Cardiac septum (tissue), 1 donor: ENCODE measurements at places on chromosomes 3 and 15.

DNA sequence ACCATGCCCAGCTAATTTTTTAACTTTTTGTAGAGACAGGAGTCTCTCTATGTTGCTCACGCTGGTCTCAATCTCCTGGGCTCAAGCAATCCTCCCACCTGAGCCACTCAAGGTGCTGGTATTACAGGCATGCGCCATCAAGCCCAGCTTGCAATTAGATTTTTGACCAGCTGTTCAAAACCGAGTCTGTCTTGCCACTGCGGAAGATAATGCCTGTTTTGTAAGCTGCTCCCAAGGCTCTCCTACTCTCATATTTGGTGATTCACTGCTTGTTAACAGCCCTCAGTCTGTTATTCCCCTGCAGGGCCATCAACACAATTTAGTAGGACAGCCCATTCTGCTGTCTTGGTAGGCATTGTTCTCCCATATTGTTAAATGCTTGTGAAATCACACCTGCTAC lies 17.8 kb upstream of the MCCC1 start:
- DNase-seq = no peak

DNA sequence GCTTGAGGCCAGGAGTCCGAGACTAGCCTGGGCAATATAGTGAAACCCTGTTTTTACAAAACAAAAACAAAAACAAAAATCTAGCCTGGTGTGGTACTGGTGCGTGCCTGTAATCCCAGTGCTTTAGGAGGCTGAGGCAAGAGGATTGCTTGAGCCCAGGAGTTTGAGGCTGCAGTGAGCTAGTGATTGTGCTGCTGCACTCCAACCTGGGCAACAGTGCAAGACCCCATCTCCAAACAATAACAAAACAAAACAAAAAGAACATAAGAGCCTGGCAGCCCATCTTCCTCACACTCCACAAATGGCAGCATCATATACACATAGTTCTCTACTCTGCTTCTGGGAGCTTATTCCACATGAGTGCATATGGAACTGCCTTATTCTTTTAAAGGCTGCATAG lies 2.2 kb upstream of the TRH start:
- no peak for DNase-seq

- no peak for DNase-seq
Observed at GRCh38 chr3:48927928-48928327, 9.3 kb downstream of the ARIH2 start.

DNA sequence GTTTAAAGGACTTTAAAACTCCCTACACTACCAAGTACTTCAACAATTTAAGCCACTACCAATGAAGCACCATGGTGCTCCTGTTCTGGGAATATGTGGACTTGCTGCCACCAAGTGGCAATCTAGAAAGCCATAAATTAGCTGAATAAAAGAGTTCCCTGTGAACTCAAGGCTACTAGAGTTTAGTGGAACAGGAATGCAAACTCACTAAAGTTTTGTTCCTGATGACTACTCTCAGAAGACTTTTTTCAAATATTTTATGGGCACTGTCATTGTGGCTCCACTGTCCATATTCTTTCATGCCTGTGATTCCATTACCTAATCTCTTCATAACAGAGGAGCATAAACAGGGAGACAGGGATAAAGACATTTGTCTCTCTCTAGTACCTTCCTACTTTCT lies 63.9 kb downstream of the TMCC1 start:
- no peak for DNase-seq

DNA sequence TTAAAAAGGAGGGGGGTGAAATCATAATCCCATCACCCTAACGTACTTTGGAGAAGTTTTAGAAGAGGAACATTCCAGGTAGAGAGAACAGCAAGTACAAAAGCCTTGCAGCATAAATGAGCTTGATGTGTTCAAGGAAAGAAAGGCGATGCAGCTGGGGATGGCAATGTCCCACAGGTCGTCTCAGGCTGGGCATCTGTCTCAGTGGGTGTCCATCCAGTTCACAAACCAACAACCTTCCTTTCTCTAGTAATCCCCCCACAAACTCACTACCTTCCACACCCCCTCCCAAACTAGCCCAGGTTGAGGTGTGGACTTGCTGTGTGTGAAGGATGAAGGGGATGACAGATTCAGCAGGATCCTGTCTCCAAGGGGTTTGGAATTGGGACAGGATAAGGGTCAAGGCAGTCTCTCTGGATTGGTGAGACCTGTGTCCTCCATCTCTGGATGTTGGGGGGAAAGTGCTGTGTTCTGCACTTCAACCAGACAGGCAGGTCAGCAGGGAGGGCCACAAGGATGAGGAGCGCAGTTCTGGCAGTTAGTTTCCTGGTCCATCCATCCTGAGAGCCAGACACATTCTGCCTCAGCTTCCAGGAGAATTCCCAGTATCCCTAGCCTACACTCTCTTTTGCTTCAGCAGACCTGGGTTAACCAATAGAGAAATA lies 1.7 kb upstream of the ESYT3 start:
- peak; percentile 66 for DNase-seq

DNA sequence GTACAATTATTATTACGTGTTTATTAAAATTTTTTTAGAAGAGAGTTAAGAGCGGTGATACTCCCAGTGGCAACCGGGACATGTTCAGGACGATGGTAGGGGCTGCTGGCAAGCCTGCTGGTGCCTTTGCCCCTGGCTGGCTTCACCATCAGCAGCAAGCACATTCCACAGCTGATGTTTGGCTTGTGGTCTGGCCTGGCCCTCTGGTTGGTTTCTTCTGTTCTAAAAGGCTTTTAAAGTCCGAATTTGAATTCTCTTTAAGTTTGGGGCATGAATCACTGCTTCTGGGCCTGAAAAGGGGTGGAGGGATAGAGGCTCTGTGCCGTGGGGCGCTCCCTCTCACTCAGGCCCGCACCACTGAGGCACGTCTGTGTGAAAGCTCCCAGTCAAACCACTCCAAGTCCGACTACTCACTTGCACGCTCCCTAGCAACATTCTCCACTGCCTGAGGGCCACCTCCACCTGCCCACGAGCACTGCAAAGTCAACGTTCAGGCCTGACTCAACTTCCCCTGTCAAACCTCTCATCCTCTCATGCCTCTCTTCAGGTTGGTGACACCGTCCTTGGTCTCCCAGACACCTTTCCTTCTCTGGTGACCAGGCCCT lies 10.1 kb downstream of the ITGA11 start:
- DNase-seq = peak; percentile 57

DNA sequence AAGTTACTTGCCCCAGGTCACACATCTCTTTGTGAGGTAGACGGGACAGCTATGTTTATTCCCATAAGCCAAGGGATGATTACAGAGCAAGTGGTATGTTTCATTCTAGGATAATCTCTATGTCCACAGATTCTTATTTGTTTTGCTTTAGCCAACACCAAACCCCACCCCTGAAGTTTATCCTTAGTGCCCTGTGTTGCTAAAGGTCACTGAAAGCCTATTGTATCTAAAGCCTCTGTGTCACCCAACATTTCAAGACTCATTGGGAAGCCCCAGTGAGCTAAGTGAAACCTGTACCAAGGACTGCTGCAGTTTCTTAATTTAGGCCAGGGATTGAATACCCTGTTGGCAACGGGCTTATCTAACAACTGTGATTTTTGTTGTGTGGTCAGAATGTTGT lies 135.6 kb downstream of the ADAMTS9 start:
- DNase-seq = no peak

- no peak for DNase-seq
Observed at GRCh38 chr3:184811034-184811433, 932 bp upstream of the VPS8 start.

GRCh38 chr3:117191245-117191644 lies 481.7 kb downstream of the TUSC7 start:
- DNase-seq = no peak

DNA sequence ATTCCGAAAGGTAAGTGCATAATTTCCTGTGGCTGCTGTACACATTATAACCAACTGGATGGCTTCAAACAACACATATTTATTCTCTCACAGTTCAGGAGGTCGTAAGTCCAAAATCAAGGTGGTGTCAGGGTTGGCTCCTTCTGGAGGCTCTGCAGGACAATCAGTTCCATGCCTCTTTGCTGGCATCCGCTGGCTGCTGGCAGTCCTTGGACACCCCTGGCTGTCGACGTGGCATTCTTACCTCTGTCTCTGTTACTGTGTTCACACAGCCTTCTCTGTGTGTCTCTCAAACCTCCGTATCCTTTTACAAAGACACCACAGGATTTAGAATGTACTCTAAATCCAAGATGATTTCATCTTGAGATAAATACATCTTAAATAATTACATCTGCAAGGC lies 398.8 kb upstream of the ATP10A start:
- DNase-seq = no peak

GRCh38 chr15:76866716-76867321 lies 38.3 kb downstream of the SCAPER start:
- DNase-seq = no peak

DNA sequence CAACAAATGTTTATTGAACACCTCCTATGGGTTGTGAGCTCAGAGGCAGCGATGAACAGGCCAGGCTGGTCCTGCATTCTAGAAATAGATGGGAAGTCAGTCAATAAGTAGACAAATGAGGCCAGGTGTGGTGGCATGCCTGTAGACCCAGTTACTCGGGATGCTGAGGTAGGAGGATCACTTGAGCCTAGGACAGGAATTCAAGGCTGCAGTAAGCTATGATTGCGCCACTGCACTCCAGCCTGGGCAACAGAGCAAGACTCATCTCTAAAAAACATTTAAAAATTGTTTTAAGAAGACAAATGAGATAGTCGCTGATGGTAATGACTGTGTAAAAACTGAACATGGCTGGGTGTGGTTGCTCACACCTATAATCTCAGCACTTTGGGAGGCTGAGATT lies 4.4 kb upstream of the RHO start:
- no peak for DNase-seq

GRCh38 chr3:53773611-53774368 lies 72.4 kb downstream of the CHDH start:
- no peak for DNase-seq

GRCh38 chr3:191628571-191628970 lies 167.6 kb downstream of the PYDC2 start:
- DNase-seq = no peak

DNA sequence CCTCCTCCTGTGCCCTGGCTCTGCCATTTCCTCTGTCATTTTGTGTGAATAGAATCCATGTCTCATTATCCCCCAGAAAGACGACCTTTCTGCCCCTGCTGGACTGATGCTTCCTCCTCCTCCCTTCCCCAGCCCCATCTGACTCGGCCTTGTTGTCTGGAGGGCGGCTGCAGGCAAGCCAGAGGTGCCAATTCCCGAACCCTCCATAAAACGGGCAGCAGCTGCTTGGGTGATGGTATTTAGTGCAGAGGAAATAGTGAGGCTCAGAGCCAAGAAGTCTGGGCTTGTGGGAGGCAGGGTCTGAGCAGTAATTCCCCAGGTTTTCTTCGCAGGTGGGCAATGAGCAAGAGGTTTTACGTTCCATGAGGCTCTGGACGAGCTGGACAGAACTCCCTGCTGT lies 71.2 kb downstream of the ITGA11 start:
- DNase-seq = no peak
